ENCODE measurements at places on chromosomes 3 and 15.

GRCh38 chr3:97981886-97982285, 9.7 kb upstream of the RIOX2 start:
- DNase-seq, result no peak

- no peak for DNase-seq
Measured at GRCh38 chr15:67979281-67979680, 74.8 kb upstream of the PIAS1 start.

DNA sequence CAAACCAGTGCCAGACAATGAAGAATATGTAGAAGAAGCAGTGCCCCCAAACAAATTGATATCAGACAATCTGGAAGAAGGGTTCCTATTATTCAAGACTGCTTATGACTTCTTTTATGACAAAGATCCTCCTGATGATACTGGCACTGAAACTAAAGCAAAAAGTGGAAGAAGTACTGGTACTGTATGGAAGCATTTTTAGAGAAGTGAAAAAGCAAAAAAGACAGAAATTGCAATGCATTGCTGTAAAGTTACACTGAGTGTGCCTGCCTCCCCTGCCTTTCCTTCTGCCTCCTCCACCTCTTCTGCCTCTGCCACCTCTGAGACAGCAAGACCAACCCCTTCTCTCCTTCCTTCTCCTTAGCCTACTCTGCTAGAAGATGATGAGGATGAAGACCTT, 167.6 kb downstream of the PLCL2 start:
- DNase-seq, result no peak

DNA sequence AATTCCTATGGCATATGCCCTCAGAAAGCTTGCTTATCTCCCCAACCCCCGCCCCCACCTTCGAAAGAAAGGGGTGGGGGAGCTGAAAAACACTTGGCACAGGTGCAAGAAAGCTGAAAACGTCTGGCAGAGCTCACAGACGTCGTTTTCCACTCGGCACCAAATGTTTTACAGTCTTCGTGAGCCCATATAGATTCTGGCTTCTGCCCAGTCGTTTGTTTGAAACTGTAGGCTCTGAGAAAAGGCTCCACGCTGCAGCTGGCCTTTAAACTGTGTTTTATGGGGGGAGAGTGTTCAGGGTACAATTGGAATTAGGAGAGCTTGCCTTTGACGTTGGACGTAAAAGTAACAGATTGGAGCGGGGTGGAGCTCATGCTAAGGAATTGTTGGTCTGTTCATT, 130.3 kb downstream of the MDFIC2 start:
- DNase-seq, result no peak
